Activated CD4-positive, alpha-beta T cell treated with anti-CD3 and anti-CD28 coated beads, Interleukin-2, amount 10 ng/mL, durations not matched to agents 24 days and 14 days (primary cell): ENCODE measurements at places on chromosomes 6 and 20.

DNA sequence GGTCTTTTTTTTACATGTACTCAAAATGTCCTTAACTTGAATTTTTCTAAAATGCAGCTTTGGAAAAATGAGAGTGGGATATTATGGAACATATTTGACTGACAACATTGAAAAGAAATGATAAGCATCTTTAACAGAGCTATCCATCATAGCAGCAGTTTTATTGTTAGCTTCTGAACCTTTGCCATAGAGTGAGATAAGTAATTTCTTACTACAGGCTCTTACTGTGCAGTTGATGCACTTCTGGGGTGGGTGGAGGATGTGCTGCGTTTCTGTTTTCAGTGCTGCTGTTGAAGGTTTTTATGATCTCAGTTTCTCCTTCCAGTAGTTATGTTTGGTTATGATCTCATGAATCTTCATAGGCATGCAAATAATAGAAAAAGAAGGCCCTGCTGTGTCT, 267.0 kb downstream of the TMEM242 start:
- peaks cover 4% of the 10 kb centered on the region for H3K36me3 ChIP-seq
- peak; percentile 70 for DNase-seq
- H3K27ac ChIP-seq = peak overlapping the region; percentile 94
- H3K4me1 ChIP-seq = peaks cover 31% of the 10 kb centered on the region
- H3K4me3 ChIP-seq = peak overlapping the region; percentile 24
- H3K27me3 ChIP-seq = no peaks in the 10 kb centered on the region

- peaks cover 6% of the 10 kb centered on the region for H3K27me3 ChIP-seq
- no peaks in the 10 kb centered on the region for H3K36me3 ChIP-seq
- H3K4me3 ChIP-seq = no peak overlapping the region
Measured at GRCh38 chr6:111150577-111150976, 63.3 kb downstream of the SLC16A10 start.

GRCh38 chr20:20237093-20237959, 130.6 kb upstream of the INSM1 start:
- no peaks in the 10 kb centered on the region for H3K36me3 ChIP-seq
- H3K4me3 ChIP-seq = no peak overlapping the region
- no peak overlapping the region for H3K27ac ChIP-seq
- H3K27me3 ChIP-seq = peaks cover 1% of the 10 kb centered on the region
- peak; percentile 78 for DNase-seq
- H3K4me1 ChIP-seq = peaks cover 2% of the 10 kb centered on the region

- DNase-seq = no peak
- no peak within 1 kb of the TSS for H3K4me3 ChIP-seq
- no peaks in the 10 kb centered on the region for H3K27me3 ChIP-seq
- no peaks in the 10 kb centered on the region for H3K36me3 ChIP-seq
- H3K27ac ChIP-seq = no peak within 1 kb of the TSS
- H3K4me1 ChIP-seq = no peaks in the 10 kb centered on the region
Measured at GRCh38 chr20:18813483-18813882, at the start of gene SCP2D1. SCP2D1 (plus strand) TSS chr20:18813783; CDS start chr20:18813816, 33 bp downstream.

DNA sequence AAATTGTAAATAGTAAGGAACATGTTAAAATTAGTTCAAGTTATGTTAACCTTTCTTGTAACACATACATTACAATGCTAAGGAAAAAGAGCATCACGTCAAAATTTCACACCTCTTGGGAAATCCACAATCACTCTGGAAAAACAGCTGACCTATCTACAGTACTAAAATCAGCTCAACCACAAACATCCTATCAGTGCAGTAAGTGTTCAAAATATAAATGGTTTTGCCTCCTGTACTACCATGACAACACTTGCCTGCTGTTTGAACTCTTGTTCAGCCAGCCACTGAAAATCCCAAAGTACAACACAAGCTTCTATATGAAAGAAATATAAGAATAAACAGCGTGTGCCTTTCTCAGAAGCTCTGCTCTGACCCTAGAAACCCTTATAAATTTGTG, 83.5 kb upstream of the PLN start:
- no peak for DNase-seq
- peaks cover 6% of the 10 kb centered on the region for H3K4me1 ChIP-seq
- peaks cover 56% of the 10 kb centered on the region for H3K36me3 ChIP-seq
- H3K27me3 ChIP-seq = no peaks in the 10 kb centered on the region
- H3K4me3 ChIP-seq = no peak overlapping the region
- no peak overlapping the region for H3K27ac ChIP-seq

DNA sequence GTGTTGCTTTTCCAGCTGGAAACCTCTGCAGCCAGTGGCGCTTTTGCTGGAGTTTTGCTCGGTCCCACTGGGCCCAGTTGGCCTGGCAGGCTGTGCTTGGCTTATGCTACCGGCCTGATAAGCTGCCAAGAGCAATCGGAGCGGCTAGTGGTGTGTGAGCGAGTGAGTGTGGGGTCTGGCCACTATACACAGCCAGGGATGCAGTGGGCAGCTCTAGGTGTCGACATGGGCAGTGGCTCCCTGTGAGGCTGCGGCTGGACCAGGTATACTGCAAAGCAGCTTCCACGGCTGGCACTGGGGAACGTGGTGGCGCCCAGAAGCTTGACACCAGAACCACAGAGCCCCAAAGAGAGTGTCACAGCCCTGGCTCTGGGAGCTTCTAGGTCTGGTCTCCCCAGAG, 996.5 kb downstream of the GRIK2 start:
- no peak for DNase-seq
- no peaks in the 10 kb centered on the region for H3K27me3 ChIP-seq
- H3K36me3 ChIP-seq = no peaks in the 10 kb centered on the region
- no peak overlapping the region for H3K27ac ChIP-seq

GRCh38 chr6:14723535-14724086, 522.3 kb upstream of the JARID2 start:
- no peak for DNase-seq
- H3K27me3 ChIP-seq = no peaks in the 10 kb centered on the region
- no peak overlapping the region for H3K4me3 ChIP-seq
- peaks cover 4% of the 10 kb centered on the region for H3K36me3 ChIP-seq
- peak overlapping the region; percentile 47 for H3K27ac ChIP-seq

- no peak overlapping the region for H3K4me3 ChIP-seq
- no peaks in the 10 kb centered on the region for H3K36me3 ChIP-seq
Measured at GRCh38 chr6:100382767-100383195, 81.9 kb downstream of the SIM1 start.

DNA sequence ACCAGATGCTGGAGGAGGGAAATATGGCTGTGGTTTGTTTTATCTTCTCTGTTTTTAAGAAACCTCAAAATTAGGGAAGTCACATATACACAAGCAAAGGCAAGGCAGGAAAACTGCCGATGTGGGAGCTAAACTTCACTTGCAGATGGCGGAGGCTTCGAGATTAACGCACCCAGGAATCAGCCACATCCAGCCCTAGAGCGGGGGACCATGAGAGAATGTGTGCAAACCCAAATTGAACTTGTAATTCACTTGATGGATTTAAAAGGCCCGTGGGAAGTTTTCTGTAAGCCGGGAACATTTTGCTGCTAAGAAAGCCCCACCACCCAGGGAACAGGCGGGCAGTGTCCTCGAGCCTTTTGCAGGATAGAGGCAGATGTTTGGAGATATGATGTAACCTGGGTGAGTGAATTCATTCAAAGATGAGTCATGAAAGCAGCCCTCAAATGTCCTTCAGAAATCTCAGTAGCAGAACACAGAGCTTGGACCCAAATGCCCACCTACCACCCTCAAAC, 39.9 kb downstream of the PREX1 start:
- peak overlapping the region; percentile 42 for H3K4me3 ChIP-seq
- peak overlapping the region; percentile 72 for H3K27ac ChIP-seq
- no peaks in the 10 kb centered on the region for H3K27me3 ChIP-seq
- DNase-seq = no peak
- peaks cover 33% of the 10 kb centered on the region for H3K36me3 ChIP-seq
- H3K4me1 ChIP-seq = peaks cover 57% of the 10 kb centered on the region

- H3K36me3 ChIP-seq = no peaks in the 10 kb centered on the region
- H3K27ac ChIP-seq = no peak overlapping the region
- no peak overlapping the region for H3K4me3 ChIP-seq
- no peaks in the 10 kb centered on the region for H3K27me3 ChIP-seq
- DNase-seq = no peak
Measured at GRCh38 chr6:82458147-82458546, 94.5 kb downstream of the TPBG start.

DNA sequence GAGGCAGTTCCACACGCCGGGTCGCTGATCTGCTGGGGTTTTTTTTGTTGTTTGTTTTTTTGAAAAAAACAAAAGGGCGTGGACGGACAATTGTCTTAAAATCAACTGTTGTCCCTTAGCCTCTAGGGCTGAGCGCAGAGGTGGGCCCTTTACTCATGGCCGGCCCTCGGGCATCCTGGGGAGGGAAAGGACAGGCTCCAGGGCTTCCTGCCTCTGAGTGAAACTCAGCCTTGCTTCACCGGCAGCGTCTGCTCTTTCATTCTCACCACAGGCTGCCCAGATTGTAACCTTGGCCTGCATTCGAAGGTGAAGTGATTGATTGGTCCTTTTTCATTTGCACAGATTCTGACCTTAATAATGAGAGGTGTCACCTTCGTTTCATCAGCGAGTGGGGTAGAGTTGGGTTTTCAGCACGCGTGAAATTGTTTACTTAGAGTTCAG, 797 bp downstream of the SMIM13 start:
- H3K4me3 ChIP-seq = peak overlapping the region; percentile 92
- peaks cover 11% of the 10 kb centered on the region for H3K36me3 ChIP-seq
- H3K27me3 ChIP-seq = no peaks in the 10 kb centered on the region
- H3K4me1 ChIP-seq = peaks cover 26% of the 10 kb centered on the region

GRCh38 chr6:4511641-4512020, 264.6 kb upstream of the CDYL start:
- DNase-seq = no peak
- no peaks in the 10 kb centered on the region for H3K4me1 ChIP-seq
- no peak overlapping the region for H3K4me3 ChIP-seq
- H3K36me3 ChIP-seq = no peaks in the 10 kb centered on the region

- H3K4me1 ChIP-seq = peaks cover 15% of the 10 kb centered on the region
- H3K4me3 ChIP-seq = no peak overlapping the region
- H3K27ac ChIP-seq = no peak overlapping the region
Measured at GRCh38 chr6:28433119-28433518, 10.2 kb downstream of the ZSCAN23 start.

DNA sequence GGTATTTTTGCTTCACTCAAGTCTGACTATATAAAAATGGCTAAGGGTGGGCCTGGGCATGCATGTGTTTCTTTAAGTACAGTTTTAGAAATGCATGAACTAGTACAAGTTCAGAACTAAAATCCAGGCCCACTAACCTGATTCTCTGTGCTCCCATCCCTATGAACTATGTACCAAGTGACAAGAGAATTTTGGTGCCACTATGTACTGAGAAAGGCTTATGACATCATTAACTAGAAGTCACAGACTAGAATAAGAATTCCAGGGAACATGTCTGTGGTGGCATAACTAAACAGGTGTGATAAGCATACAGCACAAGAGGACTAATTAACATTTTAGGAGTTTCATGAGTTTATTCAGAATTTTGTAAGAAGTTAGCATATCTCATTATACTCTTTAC, 16.1 kb downstream of the TENT5A start:
- no peak overlapping the region for H3K4me3 ChIP-seq
- no peaks in the 10 kb centered on the region for H3K27me3 ChIP-seq
- DNase-seq = no peak
- no peaks in the 10 kb centered on the region for H3K36me3 ChIP-seq

DNA sequence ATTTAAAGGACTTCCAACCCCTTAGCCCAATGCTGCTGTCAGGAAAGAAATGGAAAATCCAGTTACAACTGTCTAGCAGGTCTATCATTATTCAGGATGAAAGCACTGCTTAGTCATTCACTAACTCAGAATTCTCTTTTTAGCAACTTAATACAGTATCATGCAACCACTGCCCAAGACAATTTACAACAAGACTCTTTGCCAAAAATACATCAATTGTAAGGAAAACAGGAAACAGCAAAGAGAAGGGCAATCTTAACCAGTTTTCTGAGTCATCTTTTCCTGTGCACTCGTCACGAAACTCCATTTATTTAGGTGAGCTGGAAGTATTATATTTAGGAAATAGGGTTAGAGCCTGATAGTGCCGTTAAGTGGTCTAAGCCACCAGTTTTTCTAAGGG, 1197.7 kb upstream of the CITED2 start:
- peak overlapping the region; percentile 31 for H3K4me3 ChIP-seq
- peak overlapping the region; percentile 76 for H3K27ac ChIP-seq
- peaks cover 3% of the 10 kb centered on the region for H3K27me3 ChIP-seq
- DNase-seq = no peak
- peaks cover 2% of the 10 kb centered on the region for H3K36me3 ChIP-seq
- H3K4me1 ChIP-seq = peaks cover 19% of the 10 kb centered on the region

GRCh38 chr20:38336726-38337125, 9.6 kb upstream of the LBP start:
- no peaks in the 10 kb centered on the region for H3K36me3 ChIP-seq
- H3K27me3 ChIP-seq = peaks cover 7% of the 10 kb centered on the region
- H3K27ac ChIP-seq = no peak overlapping the region
- H3K4me1 ChIP-seq = no peaks in the 10 kb centered on the region

- H3K27ac ChIP-seq = no peak overlapping the region
- H3K36me3 ChIP-seq = no peaks in the 10 kb centered on the region
- no peak overlapping the region for H3K4me3 ChIP-seq
- H3K4me1 ChIP-seq = no peaks in the 10 kb centered on the region
Measured at GRCh38 chr20:16064989-16065707, 508.1 kb downstream of the KIF16B start.

DNA sequence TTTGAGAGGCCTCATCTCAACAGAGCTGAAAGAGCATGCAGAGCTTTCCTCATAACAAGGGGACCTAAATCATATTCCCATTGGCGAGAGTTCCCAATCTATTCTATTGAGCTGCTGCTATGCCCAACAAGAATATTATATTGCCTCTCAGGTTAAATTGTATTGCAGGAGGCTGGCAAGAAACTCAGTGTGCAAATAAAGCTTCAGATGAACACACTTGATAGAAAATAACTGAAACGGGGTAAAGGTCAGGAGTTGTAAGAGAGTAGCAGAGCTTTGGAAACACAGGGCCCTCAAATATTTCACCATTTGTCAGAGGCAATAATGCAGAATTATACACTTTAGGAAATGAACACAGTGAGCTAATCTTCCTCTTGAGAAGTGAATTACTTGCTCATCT, 364.3 kb upstream of the SPTLC3 start:
- no peaks in the 10 kb centered on the region for H3K27me3 ChIP-seq
- no peak overlapping the region for H3K4me3 ChIP-seq
- H3K4me1 ChIP-seq = no peaks in the 10 kb centered on the region
- no peak for DNase-seq
- no peak overlapping the region for H3K27ac ChIP-seq

DNA sequence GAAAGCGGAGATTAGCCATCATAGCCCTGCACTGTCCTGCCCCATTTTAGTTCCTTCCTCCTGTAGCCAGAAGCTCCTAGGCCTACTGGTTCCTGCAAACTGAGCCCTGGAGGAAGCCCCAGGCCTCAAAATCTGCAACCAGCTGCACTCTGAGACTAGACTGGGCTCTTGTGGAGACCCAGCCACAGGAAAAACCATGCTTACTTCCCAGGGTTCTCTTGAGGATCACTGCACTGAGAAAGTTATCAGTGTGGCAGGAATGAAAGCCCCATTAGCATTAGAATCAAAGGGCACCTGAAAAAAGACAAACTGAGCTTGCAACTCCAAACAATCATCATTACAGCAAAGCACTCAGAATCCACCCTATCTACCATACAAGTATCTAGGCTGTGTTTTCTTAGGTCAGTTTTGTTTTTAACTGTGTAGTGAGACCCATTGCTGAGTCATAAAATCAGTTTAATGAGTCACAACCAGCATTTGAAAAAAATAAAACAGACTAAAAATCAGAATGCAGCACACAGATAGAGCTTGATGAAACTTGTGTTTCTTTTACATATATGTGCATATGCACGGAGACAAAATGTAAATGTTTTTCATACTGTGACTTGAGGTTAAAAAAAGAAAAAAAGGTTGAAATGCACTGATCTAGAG, 91.0 kb downstream of the UNC5CL start:
- H3K27ac ChIP-seq = no peak overlapping the region
- no peak for DNase-seq
- H3K4me3 ChIP-seq = no peak overlapping the region
- peaks cover 22% of the 10 kb centered on the region for H3K27me3 ChIP-seq

GRCh38 chr6:5199283-5199682, 61.5 kb downstream of the LYRM4 start:
- H3K27ac ChIP-seq = peak overlapping the region; percentile 14
- H3K4me3 ChIP-seq = no peak overlapping the region
- peaks cover 13% of the 10 kb centered on the region for H3K36me3 ChIP-seq
- H3K4me1 ChIP-seq = peaks cover 5% of the 10 kb centered on the region
- no peaks in the 10 kb centered on the region for H3K27me3 ChIP-seq
